ENCODE measurements at places on chromosomes 12 and 14. TPM values are rescaled to one million over a fixed set of nuclear protein-coding genes. Genes with fewer than 3 reads are reported as not detected.

GRCh38 chr14:75826599-75826998, 155.2 kb downstream of the TGFB3 start:
- DNase-seq: no peak
- no peak overlapping the region for H3K4me3 ChIP-seq
- H3K4me1 ChIP-seq: peaks cover 23% of the 10 kb centered on the region
- H3K27ac ChIP-seq: no peak overlapping the region
- H3K27me3 ChIP-seq: no peaks in the 10 kb centered on the region
- no peaks in the 10 kb centered on the region for H3K36me3 ChIP-seq

GRCh38 chr14:73995977-73996378, 23.1 kb downstream of the ENTPD5 start:
- peak overlapping the region; percentile 89 for H3K27ac ChIP-seq
- no peaks in the 10 kb centered on the region for H3K27me3 ChIP-seq
- no peaks in the 10 kb centered on the region for H3K36me3 ChIP-seq
- peaks cover 35% of the 10 kb centered on the region for H3K4me1 ChIP-seq
- peak; percentile 67 for DNase-seq
- no peak overlapping the region for H3K4me3 ChIP-seq

- no peak overlapping the region for H3K27ac ChIP-seq
- no peak overlapping the region for H3K4me3 ChIP-seq
- no peaks in the 10 kb centered on the region for H3K36me3 ChIP-seq
- DNase-seq: no peak
Observed at GRCh38 chr12:128298091-128298748, 31.2 kb downstream of the TMEM132C start.

GRCh38 chr14:99522457-99522891, 41.3 kb downstream of the CCNK start:
- peaks cover 35% of the 10 kb centered on the region for H3K4me1 ChIP-seq
- H3K27me3 ChIP-seq: no peaks in the 10 kb centered on the region
- no peaks in the 10 kb centered on the region for H3K36me3 ChIP-seq
- H3K4me3 ChIP-seq: no peak overlapping the region
- peak overlapping the region; percentile 63 for H3K27ac ChIP-seq

DNA sequence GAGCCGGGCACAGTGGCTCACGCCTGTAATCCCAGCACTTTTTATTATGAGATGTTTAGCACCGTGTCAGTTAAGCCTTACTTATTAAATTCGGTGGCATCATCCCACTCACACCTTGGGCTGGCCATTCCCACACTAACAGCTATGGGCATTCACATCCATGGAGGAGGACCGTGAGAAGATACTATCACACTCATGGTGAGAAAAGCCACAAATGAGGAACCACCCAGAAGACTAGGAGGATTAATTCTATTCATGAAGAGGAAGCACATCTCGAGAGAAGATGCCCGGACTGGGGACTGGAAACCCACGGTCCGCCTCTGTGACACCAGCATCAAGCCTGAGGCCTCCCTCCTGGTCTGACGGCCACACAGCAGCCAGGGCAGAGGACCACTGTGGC, 4.9 kb downstream of the CDC42BPB start:
- DNase-seq: no peak
- no peaks in the 10 kb centered on the region for H3K36me3 ChIP-seq
- no peak overlapping the region for H3K27ac ChIP-seq
- H3K27me3 ChIP-seq: no peaks in the 10 kb centered on the region
- H3K4me3 ChIP-seq: no peak overlapping the region
- peaks cover 23% of the 10 kb centered on the region for H3K4me1 ChIP-seq

The MMAB gene
- 4.4 TPM for total RNA-seq

Measured in transverse colon (tissue), 4 donors.